ENCODE measurements at places on chromosomes 16 and 17.

DNA sequence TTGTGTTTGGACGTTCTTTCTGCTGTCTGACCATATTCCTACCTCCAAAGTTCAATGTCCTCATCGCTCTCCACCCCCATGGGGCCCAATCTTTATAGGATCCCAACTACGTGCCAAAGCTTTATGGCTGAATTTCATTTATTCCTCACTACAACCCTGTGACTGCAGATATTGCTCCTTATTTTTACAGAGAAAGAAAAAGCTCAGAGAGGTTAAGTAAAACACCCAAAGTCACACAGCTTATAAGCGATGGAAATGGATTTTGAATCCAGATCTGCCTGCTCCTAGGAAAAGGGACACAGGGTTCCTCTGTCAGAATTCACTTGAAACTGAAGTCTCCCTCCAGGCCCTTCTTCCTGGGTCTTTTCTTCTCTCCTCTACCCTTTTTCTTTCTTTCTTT is 9.3 kb downstream of the NGFR start:
- no peak for DNase-seq

DNA sequence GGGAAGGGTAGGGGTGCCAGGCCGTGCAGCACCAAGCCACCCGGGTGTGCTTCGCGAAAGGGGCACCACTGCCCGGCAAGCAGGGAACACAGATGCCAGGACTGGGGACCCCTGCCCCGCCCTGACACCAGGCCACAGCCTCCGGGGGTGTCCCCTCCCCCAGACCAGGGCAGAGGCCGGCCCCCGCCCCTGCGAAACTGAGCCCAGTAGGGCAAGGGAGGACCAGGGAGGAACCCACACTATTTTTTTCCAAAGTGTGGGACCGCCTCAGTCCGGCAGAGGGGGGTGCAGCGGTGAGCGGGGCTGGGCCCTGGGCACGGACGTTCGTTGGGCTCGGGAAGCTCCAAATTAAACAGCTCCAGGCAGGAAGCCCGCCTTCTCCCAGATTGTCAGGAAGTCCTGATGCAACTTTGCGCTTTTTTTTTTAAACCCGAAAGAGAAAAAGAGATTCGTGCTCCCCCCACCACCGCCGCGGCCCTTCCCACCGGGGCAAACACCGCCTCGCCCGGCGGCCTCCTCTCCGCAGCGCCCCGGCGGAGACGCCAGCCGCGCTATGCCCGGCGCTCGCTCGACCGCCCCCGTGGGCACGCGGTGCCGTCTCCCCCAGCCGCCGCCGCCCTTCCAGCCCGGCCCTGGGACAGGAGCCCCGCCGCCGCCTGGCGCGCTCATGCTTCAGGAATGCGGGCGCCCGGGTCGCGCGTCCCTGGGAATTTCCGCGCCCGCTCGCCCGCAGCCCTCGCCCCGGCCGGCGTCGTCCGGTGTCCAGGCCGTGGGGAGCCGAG is 755 bp downstream of the PIEZO1 start:
- DNase-seq = no peak

DNA sequence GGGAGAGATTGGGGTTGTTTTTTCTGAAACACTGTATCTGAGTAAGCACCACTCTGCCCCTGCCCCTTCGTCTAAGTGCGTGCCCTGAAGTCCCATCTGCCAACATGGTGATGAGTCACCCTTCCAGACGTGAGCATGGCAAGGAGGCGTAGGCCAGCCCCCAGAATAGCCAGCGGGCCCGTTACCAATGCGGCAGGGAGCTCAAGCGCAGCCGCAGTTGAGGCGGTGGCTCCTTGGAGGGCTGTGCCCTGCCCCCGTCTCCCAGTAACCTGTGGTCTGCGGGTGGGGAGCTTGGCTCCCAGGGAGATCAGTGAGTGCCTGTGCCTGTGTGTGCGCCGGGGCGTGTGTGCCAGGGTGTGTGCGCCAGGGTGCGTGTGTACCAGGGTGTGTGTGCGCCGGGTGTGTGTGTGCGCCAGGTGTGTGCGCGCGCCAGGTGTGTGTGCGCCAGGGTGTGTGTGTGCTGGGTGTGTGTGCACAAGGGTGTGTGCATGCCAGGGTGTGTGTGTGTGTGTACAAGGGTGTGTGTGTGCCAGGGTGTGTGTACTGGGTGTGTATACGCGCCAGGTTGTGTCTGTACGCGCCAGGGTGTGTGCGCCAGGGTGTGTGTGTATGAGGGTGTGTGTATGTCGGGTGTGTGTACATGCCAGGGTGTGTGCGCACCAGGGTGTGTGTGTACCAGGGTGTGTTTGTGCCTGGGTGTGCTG is 98.6 kb upstream of the CHMP6 start:
- no peak for DNase-seq

GRCh38 chr16:16890964-16891363 is 512.0 kb downstream of the NPIPA7 start:
- no peak for DNase-seq

DNA sequence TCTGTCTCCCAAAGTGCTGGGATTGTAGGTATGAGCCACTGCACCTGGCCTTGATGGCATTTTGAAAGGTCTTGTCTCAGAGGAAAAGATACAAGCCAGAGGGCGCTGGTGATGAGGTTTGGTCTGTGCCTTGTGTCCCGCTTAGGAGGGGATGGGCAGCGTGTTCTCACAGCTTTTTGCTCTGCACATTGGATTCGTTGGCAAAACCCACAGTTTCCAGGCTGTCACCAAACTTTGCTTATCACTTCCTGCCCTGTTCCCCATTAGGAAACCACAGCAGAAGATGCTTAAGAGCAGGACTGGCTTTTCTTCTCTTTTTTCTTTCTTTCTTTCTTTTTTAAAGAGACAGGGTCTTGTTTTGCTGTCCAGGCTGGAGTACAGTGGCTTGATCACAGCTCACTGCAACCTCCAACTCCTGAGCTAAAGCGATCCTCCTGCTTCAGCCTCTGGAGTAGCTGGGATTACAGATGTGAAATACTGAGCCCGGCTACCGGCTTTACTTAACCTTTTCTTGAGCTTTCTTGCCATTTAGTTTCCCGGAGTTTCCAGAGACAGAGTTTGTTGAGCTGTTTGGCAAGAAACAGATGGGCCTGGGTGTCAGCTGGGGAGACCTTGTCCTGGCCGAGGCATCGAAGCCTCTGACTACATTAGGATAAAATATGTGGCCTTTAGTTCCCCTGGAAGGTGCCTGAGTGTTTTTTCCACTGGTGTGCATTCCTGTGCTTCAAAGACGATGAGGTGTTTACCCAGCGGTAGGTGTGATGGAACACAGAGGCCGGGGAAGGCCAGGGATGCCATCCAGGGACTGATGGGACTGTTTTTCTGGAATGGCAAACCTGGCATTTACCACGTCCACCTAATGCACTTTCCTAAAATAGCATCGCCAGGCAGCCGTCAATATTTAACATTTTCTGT is 112.9 kb downstream of the ABCC1 start:
- no peak for DNase-seq

- peak; percentile 80 for DNase-seq
Measured at GRCh38 chr17:8122924-8123694, 797 bp downstream of the HES7 start.

- DNase-seq = no peak
Measured at GRCh38 chr17:596287-596686, 118.4 kb downstream of the VPS53 start.

DNA sequence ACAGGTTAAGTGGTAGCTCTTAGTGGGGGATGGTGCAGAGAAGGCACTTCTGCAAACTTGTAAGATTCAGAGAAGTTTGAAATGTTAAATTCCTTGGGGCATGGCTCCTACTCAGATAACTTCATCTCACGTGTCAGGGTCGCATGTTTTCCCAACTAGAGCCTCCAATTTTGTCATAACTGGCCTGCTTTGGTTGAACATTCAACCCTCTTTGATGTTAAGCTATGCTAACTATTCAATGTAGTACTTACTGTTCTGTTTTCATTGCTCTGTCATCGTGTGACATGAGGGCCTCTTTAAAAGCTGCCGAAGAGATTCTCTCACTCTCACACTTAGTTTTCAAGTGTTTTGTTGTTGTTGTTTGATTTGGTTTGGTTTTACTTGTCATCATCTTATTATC is 280.8 kb downstream of the CDH11 start:
- no peak for DNase-seq

DNA sequence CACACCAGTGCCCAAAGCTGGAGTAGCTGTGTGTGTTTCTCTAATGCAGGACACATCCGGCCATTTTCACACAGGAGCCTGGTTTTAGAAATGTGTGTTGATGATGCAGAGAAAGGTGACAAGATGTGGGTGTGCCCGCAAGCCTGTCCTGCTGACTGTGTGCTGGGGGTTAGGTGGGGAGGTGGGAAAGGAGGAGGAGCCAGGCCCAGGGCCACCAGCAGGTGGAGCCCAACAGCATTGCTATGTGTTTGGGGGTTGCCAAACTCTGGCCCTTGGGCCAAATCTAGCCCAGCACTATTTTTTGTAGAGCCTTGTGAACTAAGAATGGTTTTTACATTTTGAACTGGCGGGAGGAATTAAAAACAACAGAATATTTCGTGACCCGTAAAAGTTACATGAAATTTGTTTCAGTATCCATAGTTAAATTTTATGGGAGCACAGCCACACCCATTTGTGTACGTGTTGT is 61.7 kb upstream of the LGALS9 start:
- DNase-seq = peak; percentile 75

DNA sequence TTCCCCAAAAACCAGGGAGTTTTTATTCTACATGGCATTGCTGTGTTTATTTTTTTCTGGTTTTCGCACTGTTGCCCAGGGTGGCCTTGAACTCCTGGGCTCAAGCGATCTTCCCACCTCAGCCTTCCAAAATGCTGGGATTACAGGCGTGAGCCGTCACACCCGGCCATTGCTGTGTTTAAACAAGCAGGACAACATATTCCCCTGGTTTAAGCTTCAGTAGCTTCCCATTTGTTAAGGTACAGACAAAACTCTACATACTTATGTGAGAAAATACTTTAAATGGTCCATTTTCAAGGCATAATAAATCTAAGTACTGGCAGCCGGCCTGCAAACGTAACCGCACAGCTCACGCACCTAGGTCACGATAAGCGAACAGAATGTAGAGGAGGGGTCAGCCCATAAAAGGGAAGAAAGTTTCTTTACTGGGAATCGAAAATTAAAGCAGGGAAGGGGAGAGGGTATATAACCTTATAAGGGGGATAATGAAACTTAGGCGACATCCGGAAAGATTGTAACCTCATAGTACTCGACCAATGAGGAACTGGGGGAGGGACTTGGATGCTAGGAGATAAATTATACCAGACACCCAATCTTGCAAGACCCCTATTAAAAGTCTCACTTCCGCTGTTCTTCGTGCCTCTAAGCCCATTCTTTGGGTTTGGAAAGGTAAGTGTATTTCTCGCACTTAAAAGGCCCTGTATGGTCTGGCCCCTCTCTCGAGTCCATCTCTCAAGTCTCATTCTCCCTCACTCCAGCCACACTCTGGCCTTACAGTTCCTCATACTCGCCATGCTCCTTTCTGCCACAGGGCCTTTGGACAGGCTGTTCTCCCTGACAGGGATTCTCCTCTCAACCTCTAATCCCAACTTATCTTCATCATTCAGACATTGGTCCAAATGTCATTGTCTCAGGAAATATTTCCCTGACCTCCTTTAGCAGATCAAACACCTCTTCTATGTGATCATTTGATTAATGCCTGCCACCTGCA is 59.2 kb downstream of the TEX14 start:
- no peak for DNase-seq

GRCh38 chr17:66944351-66945146 is 20.0 kb upstream of the CACNG4 start:
- no peak for DNase-seq

DNA sequence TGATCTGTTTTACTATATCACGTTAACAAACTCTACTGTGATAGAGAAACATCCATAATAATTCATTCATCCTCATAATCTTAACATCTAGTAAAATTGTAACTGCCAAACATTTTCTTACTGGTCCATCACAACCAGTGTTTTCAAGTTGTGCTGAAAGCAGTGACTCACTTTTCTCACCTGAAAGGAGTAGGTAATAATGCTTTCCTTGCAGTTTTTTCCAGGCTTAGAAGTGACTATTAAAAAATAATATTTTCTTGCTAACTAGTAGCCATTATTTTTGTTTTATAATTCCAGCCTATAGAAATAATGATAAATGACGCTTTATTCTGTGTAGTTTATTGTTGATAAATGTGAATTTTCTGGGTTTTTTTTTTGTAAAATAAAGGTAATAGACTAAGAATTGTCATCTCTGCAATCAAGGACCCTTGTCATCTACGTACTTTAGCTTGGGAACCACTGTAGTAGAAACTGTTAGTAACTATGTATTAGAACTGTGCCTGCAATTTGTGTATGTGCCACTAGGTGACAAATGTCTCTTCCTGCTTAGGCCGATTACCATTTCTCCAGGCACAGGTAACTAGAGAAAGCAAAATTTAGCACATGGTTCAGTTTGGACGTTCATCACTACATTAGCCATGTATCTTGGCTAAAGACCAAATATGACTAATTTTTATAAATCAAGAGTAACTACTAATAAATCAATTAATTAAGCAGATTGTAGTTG is 409.4 kb upstream of the ERCC4 start:
- no peak for DNase-seq

GRCh38 chr17:58568044-58568799 is 53.8 kb upstream of the MTMR4 start:
- DNase-seq = no peak

DNA sequence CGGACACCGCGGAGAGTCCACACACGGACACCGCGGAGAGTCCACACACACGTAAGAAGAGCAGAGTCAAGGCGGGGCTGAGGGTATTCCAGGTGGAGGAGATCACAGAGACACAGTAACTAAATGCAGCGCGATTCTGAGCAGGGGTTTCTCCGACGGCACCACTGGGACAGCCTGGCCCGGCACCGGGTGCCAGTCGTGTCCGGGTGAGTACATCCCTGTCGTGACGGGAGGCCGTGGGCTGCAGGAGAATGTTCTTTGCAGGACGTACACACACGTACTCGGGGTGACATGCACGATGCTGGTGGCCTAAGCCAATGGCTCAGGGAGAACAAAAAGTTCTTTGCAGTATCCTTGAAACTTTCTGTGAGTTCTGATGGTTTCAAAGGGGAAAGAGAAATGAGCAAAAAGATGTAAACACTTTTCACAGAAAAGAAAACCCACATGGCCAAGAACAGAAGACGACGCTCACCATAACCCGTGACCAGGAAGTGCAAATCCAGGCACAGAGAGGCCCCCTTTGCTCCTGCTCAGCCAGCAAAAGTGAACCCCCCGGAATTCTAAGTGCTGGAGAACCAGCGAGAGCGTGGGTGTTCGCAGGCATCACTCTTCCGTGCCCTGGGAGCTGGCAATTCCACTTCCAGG is 53.7 kb upstream of the METRNL start:
- peak; percentile 42 for DNase-seq
